ENCODE measurements at places on chromosomes 1 and 21.

DNA sequence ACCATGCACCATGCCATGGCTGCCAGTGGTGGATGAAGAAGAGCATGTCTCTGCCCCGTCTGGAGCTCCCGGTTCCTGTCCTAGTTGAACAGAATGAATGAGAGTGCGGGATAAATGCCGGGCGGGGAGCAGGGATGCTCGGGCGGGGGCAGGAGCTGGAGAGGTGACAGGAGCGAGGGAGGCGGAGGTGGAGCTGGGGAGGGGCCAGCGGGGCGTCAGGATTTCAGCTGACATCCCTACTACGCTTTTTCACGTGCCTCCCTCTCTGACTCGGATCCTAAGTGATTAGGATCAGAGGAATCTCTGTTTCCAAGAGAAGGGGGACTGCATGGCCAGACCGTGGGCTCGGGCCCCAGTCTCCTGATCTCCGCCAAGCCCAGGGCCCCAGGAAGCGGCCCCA is 47.3 kb downstream of the TP73 start:
- no peak for DNase-seq

DNA sequence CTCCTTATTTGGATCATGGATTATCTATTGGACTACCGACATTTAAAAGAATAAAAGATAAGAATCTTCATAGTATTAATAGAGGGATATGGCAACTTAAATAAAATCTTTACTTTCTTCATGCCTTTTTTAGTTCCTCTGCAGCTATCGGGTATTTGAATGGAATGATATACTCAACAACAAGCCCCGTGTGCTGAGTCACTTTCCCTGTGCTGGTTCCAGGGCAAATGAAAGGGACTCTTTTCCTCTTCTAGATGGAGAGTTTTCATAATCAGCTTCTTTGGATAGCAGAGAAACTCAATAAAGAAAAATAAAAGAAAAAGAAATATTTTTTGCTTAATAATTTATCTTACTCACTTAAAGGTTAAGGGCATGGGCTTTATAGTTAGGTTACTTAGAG is 213.7 kb downstream of the LRRC40 start:
- DNase-seq = no peak

DNA sequence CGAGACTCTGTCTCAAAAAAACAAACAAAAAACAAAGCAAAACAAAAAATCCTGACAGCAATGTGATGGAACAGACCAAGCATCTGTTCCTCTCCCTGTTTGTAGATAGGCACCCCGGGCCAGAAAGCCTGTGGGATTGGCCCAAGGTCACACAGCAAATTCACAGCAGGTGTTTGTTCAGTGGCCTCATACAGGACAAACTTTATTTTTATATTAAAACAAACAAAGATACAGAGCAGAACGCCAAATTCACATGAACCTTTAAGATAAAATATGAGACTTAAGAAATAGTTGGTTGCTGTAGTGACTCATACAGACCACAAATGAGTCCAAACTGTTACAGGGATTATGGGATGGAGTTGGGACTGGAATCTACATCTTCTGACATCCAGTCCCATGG is 2.3 kb upstream of the CELA2A start:
- DNase-seq = no peak

GRCh38 chr1:14815175-14815877 is 216.8 kb downstream of the KAZN start:
- DNase-seq = no peak

GRCh38 chr21:34771512-34772028 is 102.8 kb downstream of the CLIC6 start:
- DNase-seq = no peak

- no peak for DNase-seq
These were observed 119.2 kb downstream of the EDEM3 start for GRCh38 chr1:184635347-184635979.

DNA sequence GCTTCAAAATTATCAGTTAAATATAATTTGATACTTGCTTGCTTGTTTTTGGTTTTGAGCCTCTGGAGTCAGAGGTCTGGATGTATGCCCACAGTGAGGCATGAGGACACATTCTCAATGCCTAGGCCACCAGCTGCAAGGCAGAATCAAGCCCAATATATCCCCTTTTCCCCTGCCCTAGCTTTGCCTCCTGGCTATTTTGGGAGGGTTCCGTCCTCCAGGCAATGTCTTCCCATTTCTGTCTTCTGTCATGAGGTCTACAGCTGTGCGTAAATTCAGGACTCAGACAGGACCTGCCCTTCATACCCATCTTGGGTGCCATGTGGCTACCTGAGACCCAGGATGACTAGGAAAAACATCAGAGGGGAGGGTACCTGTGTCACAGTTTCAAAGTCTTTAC is 19.2 kb downstream of the NRDC start:
- no peak for DNase-seq
